ENCODE measurements at places on chromosomes 7 and 10. TPM values are rescaled to one million over a fixed set of nuclear protein-coding genes. Genes with fewer than 3 reads are reported as not detected.
A peak's percentile ranks its signal among the peaks of the same experiment; 100 is the strongest.

GRCh38 chr7:55775051-55775420 is 87.5 kb downstream of the SEPTIN14 start:
- H3K27me3 ChIP-seq = no peaks in the 10 kb centered on the region
- H3K4me1 ChIP-seq = no peaks in the 10 kb centered on the region
- H3K4me3 ChIP-seq = no peak overlapping the region
- no peak for DNase-seq
- H3K27ac ChIP-seq = no peak overlapping the region

DNA sequence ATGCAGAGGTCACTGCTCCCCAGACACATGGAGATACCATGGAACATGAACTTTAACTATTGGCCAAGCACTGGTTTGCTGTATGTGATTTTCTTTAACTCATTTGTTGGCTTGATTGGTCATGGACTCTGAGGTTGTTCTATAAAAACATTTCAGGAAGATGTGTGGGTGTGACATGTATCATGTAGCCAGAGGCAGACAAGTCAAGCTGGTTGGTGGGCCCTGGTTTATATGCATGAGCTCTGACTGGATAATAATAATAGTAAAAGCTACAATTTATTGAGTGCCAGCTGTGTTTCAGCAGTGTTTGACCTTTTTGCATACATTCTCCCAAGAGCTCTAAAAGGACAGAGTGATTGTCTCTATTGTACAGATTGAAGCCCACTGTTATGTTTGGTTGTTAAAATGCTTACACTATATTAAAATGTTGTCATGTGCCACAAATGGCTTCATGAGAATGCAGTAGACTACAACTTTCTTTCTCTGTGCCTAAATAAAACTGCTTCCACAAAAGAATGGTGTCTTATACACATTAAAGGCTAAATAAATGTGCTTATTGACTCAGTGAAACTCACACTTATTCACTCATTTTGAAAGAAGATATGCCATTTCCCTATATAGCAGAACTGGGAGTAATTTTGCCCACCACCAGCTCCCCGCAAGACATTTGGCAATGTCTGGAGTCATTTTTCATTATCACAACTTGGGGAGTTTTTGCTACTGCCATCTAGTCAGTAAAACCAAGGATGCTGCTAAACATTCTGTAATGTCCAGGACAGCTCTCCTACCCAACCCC is 243.6 kb upstream of the NFE2L3 start:
- H3K27ac ChIP-seq = no peak overlapping the region
- H3K27me3 ChIP-seq = no peaks in the 10 kb centered on the region
- H3K36me3 ChIP-seq = no peaks in the 10 kb centered on the region
- no peak for DNase-seq
- H3K4me1 ChIP-seq = no peaks in the 10 kb centered on the region

- peak overlapping the region; percentile 92 for H3K27ac ChIP-seq
- no peaks in the 10 kb centered on the region for H3K36me3 ChIP-seq
- DNase-seq = no peak
- peaks cover 12% of the 10 kb centered on the region for H3K4me1 ChIP-seq
These were observed 847 bp downstream of the BTAF1 start for GRCh38 chr10:91924212-91925021.

The FAM25G gene
- total RNA-seq = not detected

The FAM25A gene
- total RNA-seq = not detected

DNA sequence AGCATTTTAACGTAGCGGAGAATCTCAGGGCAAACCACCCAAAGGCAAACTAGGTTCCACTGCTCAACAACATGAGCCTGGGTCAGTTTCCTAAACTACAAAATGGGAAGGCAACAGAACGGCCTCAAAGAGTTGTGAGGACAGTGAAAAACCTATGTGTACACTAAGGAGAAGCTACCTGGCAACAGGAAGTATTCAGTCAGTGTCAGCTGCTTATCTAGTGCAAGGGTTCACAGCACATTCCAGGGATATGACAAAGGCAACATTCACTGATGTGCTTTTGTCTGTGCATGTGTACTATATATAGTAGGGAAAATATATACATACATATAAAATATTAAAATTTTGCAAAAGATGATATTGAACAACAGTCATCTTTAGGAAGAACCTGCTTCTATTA is 17.2 kb downstream of the NUDCD3 start:
- DNase-seq = no peak
- H3K27ac ChIP-seq = no peak overlapping the region
- H3K27me3 ChIP-seq = no peaks in the 10 kb centered on the region
- no peaks in the 10 kb centered on the region for H3K36me3 ChIP-seq
- no peak overlapping the region for H3K4me3 ChIP-seq

DNA sequence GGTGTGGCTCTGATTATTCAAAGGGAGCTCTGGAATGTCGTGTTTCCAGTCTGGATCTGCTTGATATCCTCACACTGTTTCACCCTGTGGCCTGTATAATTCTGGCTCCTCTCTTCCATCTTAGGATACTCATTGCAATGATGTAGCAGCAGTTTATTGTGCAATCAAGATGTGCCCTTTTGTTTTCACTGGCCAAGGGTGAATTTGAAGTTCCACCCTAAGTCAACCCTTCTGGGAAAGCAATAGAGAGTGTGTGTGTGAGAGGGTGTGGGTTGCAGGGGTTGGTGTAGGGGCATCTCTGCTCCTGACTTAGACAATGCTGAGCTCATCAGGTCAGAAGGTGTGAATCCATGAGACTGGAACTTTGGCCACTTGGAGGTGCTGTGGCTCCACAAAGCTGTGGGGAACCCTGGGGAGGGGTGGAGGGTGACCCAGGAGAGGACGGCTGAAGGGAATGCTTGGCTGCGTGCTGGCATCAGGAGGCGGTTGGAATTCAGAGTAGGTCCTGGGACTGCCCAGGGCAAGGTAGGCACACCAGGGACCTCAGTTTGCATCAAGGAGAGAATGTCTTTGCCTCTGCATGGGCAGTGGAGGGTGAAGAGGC is 118.0 kb upstream of the PRSS58 start:
- no peaks in the 10 kb centered on the region for H3K36me3 ChIP-seq
- H3K4me1 ChIP-seq = peaks cover 35% of the 10 kb centered on the region
- peak overlapping the region; percentile 60 for H3K27ac ChIP-seq

The CLDN3 gene
- total RNA-seq = 249 TPM

The XRCC2 gene
- total RNA-seq = 0.33 TPM

The TYW1B gene
- 7.4 TPM for total RNA-seq

- peaks cover 7% of the 10 kb centered on the region for H3K4me1 ChIP-seq
- H3K4me3 ChIP-seq = no peak overlapping the region
- no peaks in the 10 kb centered on the region for H3K27me3 ChIP-seq
- DNase-seq = peak; percentile 7
- H3K27ac ChIP-seq = no peak overlapping the region
- no peaks in the 10 kb centered on the region for H3K36me3 ChIP-seq
These were observed 12.8 kb upstream of the PROSER2 start for GRCh38 chr10:11810313-11810766.

- no peak overlapping the region for H3K27ac ChIP-seq
- no peak for DNase-seq
- H3K4me1 ChIP-seq = no peaks in the 10 kb centered on the region
- H3K36me3 ChIP-seq = no peaks in the 10 kb centered on the region
- H3K27me3 ChIP-seq = no peaks in the 10 kb centered on the region
- H3K4me3 ChIP-seq = no peak overlapping the region
These were observed 1121.3 kb upstream of the AUTS2 start for GRCh38 chr7:68476966-68477365.

The GDF2 gene
- total RNA-seq = not detected

The AKR1D1 gene
- total RNA-seq = not detected

DNA sequence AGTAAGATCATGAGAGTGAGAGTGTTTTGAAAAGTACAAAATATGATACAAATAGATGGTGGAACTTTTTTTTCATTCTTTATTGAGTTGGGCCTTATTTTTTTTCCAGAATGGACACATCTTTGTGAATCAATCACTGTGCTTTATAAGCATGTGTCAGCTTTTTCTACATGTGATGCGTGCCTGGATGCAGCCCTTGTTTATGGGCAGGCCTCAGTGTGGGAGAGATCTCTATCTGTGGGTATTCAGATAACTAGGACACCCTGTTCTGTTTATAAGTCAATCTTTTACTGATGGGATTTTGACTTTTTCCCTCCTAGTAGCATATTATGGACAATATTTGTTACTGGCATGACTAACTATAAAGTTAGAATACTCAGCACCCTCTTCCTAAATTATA is 42.9 kb upstream of the IKZF1 start:
- no peak overlapping the region for H3K27ac ChIP-seq
- no peaks in the 10 kb centered on the region for H3K36me3 ChIP-seq
- H3K4me1 ChIP-seq = no peaks in the 10 kb centered on the region
- H3K4me3 ChIP-seq = no peak overlapping the region
- no peak for DNase-seq

- H3K4me1 ChIP-seq = no peaks in the 10 kb centered on the region
- H3K4me3 ChIP-seq = no peak overlapping the region
- no peaks in the 10 kb centered on the region for H3K36me3 ChIP-seq
- no peak overlapping the region for H3K27ac ChIP-seq
These were observed 45.7 kb downstream of the DCLRE1A start for GRCh38 chr10:113808168-113808567.

DNA sequence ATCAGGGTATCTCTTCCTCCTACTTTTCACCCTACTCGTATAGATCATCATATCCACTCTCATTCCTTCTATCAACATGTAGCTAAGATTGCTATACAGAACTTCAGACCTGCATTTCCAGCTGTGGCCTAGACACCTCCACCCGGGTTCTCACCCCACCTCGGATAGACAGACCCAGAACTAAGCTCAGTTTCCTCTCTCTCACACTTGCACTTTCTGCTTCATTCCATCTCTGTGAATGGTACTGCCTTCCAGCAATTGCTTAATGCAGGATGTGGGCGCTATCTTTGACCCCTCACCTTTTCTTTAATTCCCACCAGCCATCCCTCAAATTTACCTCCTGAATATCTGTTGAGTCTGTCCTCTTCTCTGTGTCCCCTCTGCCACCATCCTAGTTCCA is 35.7 kb downstream of the AGK start:
- H3K27me3 ChIP-seq = no peaks in the 10 kb centered on the region
- peaks cover 10% of the 10 kb centered on the region for H3K4me1 ChIP-seq
- no peak for DNase-seq
- H3K27ac ChIP-seq = no peak overlapping the region
- no peak overlapping the region for H3K4me3 ChIP-seq

The CCDC3 gene
- 7.8 TPM for total RNA-seq

- H3K27ac ChIP-seq = no peak overlapping the region
- H3K4me3 ChIP-seq = no peak overlapping the region
- no peaks in the 10 kb centered on the region for H3K36me3 ChIP-seq
- peak; percentile 34 for DNase-seq
These were observed 48.7 kb upstream of the DYNC1I1 start for GRCh38 chr7:95723583-95724180.

DNA sequence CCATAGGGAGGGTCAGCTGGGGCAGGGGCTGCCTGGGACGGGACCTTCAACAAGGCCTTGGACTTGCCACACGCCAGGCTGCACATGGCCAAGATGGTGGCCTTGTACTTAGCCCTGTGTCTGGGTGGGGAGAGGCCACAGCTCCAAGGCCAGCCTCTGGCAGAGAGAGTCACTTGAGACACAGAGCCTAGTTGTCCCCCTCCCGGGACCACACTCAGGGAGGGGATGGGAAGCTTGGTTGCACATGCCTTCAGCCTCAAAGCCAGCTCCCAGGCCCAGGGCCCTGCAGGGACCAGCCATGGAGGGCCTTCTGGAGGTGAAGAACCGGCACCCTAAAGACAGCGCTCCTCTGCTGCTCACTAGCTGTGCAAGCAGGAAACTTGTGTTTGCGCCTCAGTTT is 16.7 kb downstream of the MMRN2 start:
- H3K27me3 ChIP-seq = no peaks in the 10 kb centered on the region
- H3K4me3 ChIP-seq = no peak overlapping the region
- DNase-seq = no peak
- peaks cover 9% of the 10 kb centered on the region for H3K36me3 ChIP-seq
- H3K27ac ChIP-seq = no peak overlapping the region

- peaks cover 29% of the 10 kb centered on the region for H3K4me1 ChIP-seq
These were observed 101.9 kb downstream of the ELMO1 start for GRCh38 chr7:37346761-37347160.

The SFTPA2 gene
- total RNA-seq = not detected

- DNase-seq = no peak
- peaks cover 7% of the 10 kb centered on the region for H3K4me1 ChIP-seq
These were observed 41.3 kb downstream of the CNNM2 start for GRCh38 chr10:102959360-102959759.

The ACSL5 gene
- 6.8 TPM for total RNA-seq

- no peak for DNase-seq
- peaks cover 5% of the 10 kb centered on the region for H3K4me1 ChIP-seq
- no peaks in the 10 kb centered on the region for H3K27me3 ChIP-seq
These were observed 180.6 kb upstream of the CHRM2 start for GRCh38 chr7:136687693-136688322.

The PSD gene
- total RNA-seq = 0.24 TPM

GRCh38 chr10:53135897-53136253 is 363.3 kb upstream of the MBL2 start:
- DNase-seq = no peak
- H3K27me3 ChIP-seq = no peaks in the 10 kb centered on the region
- no peak overlapping the region for H3K27ac ChIP-seq
- H3K4me3 ChIP-seq = no peak overlapping the region
- H3K4me1 ChIP-seq = no peaks in the 10 kb centered on the region
- no peaks in the 10 kb centered on the region for H3K36me3 ChIP-seq

DNA sequence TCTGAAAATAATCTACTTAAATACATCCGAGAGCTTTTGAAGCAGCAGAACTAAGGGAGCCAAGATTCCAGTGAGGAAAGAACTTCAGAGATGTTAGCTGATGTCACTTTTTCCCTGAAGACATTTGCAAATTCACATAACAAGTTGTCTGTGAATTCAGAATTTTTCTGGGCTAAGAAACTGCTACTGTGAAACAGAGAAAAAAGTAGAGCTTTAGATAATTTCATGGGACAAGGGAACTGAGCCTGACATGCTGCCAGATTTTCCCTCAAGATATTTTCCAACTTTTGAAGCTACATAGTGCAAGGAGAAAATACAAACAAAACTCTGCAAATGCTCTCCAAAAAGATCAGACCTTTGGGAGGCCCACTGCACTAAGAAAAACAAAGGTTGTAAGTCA is 484.2 kb downstream of the ANKRD7 start:
- H3K4me3 ChIP-seq = no peak overlapping the region
- DNase-seq = no peak
- no peaks in the 10 kb centered on the region for H3K4me1 ChIP-seq
- no peaks in the 10 kb centered on the region for H3K36me3 ChIP-seq

The CHST3 gene
- 8.6 TPM for total RNA-seq

- no peak for DNase-seq
- no peaks in the 10 kb centered on the region for H3K36me3 ChIP-seq
These were observed 238.9 kb upstream of the ETV1 start for GRCh38 chr7:14228341-14228740.

The CYP3A4 gene
- not detected for total RNA-seq

DNA sequence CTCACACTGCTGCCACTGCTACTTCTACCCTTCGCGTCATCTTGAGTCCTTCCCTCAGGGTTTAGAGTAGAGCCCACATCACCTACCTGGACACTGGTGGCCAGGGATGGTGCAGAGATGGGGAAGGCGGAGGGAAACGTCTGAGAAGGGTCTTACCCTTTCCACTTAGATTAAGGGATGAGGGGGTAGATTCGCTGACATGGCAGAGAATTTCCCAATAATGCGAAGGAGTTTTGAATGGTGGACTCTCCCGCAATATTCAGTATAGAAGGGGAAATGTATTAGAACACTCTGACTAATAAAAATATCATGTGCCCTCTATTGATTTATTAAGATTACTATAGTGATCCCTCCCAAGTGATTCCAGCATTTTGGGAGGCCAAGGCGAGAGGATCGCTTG is 209.5 kb upstream of the KIAA1217 start:
- peaks cover 7% of the 10 kb centered on the region for H3K4me1 ChIP-seq
- DNase-seq = no peak
- H3K4me3 ChIP-seq = no peak overlapping the region
- H3K27ac ChIP-seq = no peak overlapping the region
